Thyroid gland (tissue), 4 donors: ENCODE measurements at places on chromosomes 7 and 10. TPM values are rescaled to one million over a fixed set of nuclear protein-coding genes. Genes with fewer than 3 reads are reported as not detected.

The GPC2 gene
- total RNA-seq = 1.3 TPM

The LRRC4 gene
- 0.39 TPM for total RNA-seq

The ZNF488 gene
- total RNA-seq = 0.24 TPM

The CPEB3 gene
- 12.3 TPM for total RNA-seq
